ENCODE measurements at places on chromosomes 2 and 18.

DNA sequence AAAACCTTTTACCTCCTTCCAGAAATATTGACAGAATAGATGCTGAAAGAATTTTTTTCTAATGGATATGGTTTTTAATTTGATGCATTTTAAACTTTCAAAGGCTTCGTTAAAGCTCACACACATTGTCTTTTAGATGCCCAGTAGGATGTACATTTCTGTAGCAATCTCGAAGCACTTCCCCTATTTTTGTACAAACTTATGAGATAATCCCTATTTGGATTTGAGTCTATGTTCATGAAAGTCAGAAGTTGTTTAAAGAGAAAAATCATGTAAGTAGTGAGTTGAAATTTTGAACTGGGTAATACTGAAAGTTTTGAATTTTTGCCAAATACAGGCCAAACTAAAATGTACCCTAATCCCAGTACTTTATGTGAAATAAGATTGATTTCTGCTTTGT is 38.1 kb upstream of the MMADHC start:
- no peak for DNase-seq

DNA sequence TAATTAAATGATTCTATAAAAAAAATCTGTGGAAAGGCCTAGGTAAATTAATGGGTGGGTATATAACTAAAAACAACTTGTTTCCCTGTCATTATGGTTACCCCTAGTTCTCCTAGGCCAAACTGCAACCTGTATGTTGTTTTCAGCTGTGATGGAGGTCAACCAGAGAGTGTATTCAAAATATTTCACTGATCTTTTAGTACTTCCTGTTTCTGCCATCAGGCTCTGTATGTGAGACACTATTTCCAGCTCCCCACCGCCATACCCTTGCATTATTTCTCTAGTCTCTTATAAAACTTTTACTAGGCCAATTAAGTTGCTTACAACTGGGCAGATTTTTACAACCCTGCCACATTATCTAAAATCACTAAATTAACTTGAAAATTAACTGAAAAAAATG is 21.0 kb upstream of the CDKL4 start:
- DNase-seq = no peak

- no peak for DNase-seq
These were observed 282.6 kb downstream of the LRP1B start for GRCh38 chr2:141848191-141848590.

DNA sequence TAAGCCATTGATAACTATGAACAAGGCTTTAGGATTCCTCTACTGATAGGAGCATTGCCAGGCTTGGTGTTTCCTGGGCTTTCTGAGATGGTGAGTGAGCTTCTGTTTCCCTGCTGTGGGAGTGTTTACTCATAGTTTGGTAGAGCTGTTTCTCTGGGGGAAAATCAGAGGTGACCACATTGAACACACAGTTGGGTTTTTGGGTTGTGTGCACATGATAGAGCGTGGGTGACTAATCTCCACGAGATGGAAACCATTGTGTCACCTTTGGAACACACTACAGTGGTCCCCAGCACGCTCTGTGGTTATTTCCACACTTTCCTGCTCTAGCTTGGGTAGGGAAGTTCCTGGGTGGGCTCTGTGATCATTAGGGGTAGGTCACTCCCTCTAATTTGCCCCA is 5.4 kb downstream of the IL1R1 start:
- no peak for DNase-seq

- peak; percentile 89 for DNase-seq
These were observed 141.6 kb upstream of the RIOK3 start for GRCh38 chr18:23311351-23312121.

GRCh38 chr2:217505303-217505702 is 497.5 kb downstream of the TNS1 start:
- DNase-seq = no peak

DNA sequence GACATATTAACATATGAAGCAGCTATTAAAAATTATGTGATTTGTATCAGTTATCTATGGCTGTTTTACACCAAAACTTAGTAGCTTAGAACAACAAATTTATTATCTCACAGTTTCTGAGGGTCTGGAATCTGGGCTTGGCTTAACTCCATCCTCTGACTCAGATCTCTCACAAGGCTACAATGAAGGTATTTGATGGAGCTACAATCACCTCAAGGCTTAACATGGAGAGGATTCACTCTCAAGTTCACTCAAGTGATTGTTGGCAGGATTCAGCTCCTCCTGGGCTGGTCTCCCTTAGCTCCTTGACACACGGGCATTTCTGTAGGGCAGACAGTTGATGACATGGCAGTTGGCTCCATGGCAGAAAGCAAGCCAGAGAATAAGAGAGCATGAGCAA is 133.0 kb upstream of the SLC14A2 start:
- DNase-seq = peak; percentile 40

DNA sequence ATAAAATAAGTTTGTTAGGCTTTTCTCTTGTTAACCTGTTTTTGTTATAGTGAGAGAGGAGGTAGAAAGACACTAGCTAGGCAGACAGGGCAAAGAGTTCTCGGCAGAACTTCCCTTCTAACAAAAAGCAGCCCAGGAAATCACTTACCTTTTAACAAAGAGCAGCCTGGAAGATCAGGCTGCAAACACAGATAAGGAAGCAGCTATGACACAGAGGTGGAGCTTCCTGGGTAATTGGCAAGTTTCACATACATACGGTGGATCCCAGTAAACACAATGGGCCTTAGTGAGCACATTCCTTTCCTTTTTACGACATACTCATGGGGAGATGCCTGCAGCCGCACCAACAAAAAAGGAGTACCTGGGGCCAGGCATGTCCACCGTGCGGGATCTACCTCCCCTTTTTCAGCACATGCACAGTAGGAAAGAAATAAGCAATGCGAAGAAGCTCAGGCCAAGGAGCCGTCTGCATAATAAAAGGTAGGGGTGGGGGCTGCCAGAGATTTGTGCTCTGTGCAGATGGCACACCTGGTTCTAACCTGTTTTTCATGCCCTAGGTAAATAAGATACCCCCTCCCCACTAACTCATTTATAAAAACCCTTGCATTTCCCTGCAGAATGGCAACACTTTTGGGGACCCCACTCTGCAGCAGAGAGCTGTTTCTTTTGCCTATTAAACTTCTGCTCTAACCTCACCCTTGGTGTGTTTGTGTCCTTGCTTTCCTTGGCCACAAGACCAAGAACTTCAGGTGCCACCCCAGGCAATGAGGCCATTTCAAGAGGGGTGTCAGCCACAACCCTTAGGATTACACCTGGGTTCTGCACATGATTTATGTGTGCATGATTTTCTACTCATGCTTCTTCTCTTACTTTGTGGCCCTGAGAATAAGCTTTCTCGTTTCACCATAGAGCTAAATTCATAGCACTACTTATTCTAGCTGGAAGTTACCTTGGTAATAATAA is 26.5 kb downstream of the MDH1 start:
- peak; percentile 22 for DNase-seq

GRCh38 chr2:237798236-237799059 is at the start of gene RBM44:
Gene RBM44 (plus strand): TSS chr2:237798779. CDS start chr2:237813610, 14,831 bp downstream.
- DNase-seq = no peak

DNA sequence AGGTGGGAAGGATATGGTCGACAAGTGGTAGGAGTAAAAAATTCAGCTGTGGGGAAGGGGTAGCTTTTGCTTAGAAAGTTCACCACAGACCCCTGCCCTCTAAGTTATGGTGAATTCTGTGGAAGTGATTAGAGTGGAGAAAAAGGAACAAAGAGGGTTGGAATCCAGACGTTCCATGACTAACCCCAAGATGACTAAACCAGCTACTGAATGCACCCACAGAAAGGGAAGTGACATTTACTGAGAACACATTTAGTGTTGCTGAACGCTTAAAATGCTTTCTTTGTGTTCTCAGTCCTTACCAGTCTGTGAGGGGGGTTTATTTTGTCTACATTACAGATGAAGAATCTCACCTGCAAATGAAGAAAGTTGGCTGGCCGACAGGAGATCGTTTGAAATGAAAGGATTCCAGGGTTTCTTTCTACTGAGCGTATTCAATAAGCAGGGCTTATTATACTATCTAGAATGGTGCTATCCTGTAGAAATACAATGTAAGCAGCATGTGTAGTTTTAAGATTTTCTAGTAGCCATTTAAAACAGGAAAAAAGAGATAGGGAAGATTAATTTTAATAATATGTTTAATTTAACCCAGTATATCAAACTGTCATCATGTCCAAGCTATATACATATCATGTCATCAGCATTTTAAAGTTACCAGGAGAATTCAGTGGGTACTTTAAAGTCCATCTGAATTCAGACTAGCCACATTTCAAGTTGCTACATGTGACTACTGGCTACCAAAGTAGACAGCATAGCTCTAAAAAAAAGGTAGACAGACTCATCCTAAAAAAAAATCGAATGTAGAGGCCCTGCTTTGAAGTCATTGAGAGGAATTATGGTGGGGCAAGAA is 60.1 kb downstream of the LIMS1 start:
- DNase-seq = peak; percentile 98

GRCh38 chr18:48719974-48720654 is 181.3 kb downstream of the CTIF start:
- peak; percentile 71 for DNase-seq

- no peak for DNase-seq
These were observed 76.4 kb downstream of the TMEM247 start for GRCh38 chr2:46555646-46556234.

- DNase-seq = no peak
These were observed 5.2 kb downstream of the NCAPH start for GRCh38 chr2:96340493-96341414.

DNA sequence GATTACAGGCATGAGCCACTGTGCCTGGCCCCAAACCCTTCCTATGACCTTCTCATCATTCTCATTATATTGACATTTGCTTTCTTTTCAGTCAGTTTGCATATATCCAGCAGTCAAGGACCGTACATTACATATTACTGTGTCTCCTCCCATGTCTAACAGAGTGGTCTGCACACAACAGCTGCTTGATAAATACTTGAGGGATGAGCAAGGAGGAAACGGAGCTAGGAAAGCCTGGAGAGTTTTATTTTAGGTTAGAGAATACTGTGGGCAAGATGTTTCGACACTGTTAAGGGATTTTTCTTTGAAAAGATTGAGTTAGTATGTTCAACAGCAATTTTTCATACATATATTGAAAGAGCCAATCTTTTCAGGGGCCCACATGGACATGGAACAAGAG is 76.2 kb upstream of the CHRNA1 start:
- peak; percentile 82 for DNase-seq

- peak; percentile 98 for DNase-seq
These were observed 323.9 kb downstream of the SLC8A1 start for GRCh38 chr2:40127890-40128557.
